Stimulated activated CD8-positive, alpha-beta memory T cell treated with anti-CD3 and anti-CD28 coated beads, Interleukin-4, amount 100 ng/mL, for 4 hours (primary cell): ENCODE measurements at places on chromosomes 1 and 21.
A peak's percentile ranks its signal among the peaks of the same experiment; 100 is the strongest.

- DNase-seq = no peak
These were observed 714.0 kb downstream of the RWDD3 start for GRCh38 chr1:95948023-95948422.

DNA sequence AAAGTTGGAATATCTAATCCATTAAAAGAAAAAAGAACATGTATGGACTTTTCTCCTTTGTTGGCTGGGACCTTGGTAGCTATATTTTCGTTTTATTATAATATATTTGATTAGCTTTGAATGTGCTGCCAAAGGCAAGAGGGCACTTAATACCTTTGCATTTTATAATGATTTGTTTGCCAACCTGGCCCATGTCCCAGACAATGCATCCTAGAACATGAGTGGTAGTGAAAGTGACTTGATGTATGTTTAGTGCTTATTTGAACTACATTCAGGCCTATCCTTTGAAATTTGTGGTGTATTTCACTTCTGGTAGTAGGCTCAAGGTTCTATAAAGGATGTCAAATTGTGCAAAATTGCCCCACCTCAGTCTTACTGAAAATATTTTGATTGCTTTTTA, 25.9 kb downstream of the CACHD1 start:
- DNase-seq = no peak

GRCh38 chr1:7322283-7322785, 448.8 kb upstream of the VAMP3 start:
- no peak for DNase-seq

- no peak for DNase-seq
These were observed 57.8 kb downstream of the SIK1 start for GRCh38 chr21:43369124-43369523.

DNA sequence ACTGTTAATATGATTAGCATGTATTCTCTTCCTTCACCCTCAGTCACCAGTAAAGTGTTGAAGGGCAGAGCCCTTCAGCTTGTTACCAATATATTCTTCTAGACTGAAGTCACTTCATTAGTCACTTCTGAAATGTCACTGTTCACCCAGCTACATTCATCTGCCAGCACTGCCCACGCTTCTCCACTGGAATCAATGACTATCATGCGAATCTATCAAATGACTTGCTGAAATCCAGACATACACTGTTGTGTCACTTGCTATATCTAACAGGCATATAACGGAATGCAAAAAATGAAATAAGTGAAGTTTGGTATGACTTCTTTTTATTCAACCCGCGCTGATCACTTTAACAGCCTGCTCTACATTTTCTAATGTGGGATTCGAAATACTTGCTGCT, 16.1 kb downstream of the FH start:
- DNase-seq = no peak

GRCh38 chr1:1631782-1632420, at the start of gene MMP23B:
Gene MMP23B (plus strand): TSS chr1:1632173. CDS start chr1:1632219, 46 bp downstream.
- DNase-seq = no peak

DNA sequence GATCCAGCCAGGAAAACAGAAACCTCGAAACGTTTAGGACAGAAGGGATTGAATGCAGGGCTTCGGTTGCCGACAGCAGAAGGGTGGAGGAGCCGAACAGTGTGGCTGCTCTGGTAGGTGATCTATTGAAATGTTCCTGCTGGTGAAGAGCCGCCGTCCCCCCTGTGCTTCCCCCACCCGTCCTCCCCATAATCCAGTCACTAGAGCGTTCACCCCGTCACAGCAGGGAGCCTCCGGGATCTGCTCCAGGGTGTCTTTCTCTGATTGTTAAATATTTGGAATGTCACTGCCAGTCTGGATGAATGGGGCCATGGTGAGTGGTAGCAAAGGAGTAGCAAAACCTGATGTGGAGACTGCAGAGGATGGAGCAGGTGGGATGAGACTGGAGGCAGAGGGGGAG, 255.1 kb upstream of the CSF3R start:
- DNase-seq = no peak

- no peak for DNase-seq
These were observed at the start of gene CACNA1E for GRCh38 chr1:181483285-181484195. Gene CACNA1E (plus strand): TSS chr1:181483517. CDS start chr1:181483745, 228 bp downstream.

DNA sequence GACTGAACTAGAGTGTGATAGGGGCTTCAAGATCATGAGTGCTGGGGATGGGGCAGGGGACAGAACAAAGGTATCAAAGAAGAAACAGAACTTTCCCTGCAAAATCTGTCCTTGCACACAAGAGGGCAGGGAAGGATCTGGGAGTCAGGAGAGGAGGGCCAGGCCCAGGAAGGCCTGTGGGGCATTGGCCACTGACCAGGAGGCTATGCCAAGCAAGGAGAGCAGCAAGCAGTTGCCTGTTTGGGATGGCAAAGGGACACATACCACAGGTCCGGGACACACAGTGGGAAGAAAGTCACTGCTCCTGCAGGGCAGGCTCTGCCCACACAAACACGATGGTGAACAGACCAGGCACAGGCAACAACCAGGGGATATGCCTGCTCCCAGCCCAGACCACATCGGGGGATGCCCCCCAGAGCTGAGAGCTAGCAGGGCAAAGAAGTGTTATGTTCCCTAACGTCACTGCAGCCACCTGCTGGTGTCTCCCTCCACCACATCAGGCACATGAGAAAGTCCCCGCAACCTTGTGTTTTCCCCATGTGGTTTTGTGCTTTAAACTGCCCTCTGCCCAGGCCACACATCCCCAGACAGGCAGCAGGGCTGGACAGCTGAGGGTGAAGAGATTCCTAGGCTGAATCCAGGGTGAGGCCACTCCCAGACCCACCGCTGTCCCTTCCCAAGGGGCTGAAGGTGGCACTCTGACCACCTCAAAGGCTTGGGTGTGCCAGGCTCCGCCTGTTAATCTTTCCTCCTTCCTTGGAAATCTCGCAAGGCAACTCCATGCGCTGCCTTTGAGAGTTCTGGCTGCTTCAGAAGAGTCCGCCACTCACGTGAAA, 53.6 kb downstream of the KIF21B start:
- no peak for DNase-seq

- DNase-seq = no peak
These were observed 481.7 kb upstream of the RUNX1 start for GRCh38 chr21:35530766-35531165.

DNA sequence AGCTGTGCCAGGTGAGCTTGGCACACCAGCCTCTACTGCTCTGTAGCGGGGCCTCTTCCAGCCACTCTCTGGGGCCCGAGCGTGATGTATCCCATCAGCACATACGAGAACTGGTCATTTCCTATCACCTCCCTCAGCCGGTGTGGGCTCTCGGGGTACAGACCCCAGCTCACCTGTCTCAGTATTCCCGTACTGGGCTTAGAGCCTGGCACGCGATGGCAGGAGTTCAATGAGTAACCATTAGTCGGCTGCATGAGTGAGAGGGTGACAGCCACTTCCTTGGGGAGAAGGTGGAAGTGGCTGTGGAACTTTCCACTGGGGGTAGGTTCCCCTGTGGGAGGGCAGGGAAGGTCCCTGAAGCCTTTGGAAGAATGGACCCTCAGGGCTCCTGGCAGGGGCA, 46.1 kb downstream of the ECE1 start:
- no peak for DNase-seq

DNA sequence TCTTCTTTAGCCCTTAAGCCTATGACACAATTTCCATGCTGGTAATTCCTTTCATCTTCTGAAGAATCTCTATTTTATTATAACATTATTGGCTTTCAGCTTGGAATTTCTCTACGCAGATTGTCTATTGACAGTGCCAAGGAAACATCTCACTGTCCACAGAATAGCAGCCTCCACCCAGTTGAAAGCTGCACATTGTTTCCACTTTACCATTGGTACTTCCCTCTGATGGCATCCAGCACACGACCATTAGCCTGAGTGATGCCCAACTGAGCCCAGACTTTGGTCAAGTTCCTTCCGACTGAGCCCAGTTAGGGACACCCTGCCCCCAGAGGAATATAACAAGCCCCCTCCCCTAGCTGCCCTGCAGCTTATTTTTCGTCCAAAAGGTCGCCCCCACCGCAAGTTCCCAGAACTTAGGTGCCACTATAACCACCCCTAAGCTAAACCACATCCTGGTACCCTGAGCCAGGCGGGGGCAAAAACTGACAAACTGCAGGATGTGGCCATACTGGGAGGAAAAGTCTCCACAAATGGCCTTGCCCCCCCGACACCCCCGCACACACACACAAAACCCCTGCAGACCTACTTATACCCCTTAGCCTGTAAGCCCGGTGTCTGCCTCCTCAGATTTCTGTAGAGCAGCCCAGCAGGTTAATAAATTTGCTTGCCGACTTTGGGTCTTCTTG, 13.2 kb downstream of the GBP5 start:
- peak; percentile 41 for DNase-seq

- DNase-seq = no peak
These were observed 415.9 kb upstream of the TMPRSS15 start for GRCh38 chr21:18819507-18819906.

- no peak for DNase-seq
These were observed 357.7 kb downstream of the PRDM2 start for GRCh38 chr1:14057640-14058039.

DNA sequence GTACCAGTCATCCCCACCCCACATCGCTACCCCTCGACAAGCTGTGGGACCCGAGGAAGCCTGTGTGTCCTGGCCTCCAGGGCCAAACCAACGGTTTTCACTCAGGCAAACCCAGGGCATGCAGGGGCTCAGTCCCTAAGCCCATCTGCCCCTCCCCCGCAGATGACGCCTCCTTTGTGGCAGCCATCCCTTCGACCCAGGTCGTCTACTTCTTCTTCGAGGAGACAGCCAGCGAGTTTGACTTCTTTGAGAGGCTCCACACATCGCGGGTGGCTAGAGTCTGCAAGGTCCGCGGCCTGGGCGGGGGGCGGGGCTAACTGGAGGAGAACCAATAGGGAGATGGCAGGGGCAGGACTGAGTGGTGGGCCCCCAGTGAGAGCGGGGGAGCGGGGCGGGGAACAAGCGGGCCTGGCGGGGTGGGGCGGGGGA, 7.4 kb downstream of the SEMA4A start:
- DNase-seq = peak; percentile 17

- DNase-seq = no peak
These were observed 688 bp downstream of the PRXL2B start for GRCh38 chr1:2587071-2587859.

GRCh38 chr1:180909462-180909976, 3.2 kb upstream of the KIAA1614 start:
- no peak for DNase-seq

DNA sequence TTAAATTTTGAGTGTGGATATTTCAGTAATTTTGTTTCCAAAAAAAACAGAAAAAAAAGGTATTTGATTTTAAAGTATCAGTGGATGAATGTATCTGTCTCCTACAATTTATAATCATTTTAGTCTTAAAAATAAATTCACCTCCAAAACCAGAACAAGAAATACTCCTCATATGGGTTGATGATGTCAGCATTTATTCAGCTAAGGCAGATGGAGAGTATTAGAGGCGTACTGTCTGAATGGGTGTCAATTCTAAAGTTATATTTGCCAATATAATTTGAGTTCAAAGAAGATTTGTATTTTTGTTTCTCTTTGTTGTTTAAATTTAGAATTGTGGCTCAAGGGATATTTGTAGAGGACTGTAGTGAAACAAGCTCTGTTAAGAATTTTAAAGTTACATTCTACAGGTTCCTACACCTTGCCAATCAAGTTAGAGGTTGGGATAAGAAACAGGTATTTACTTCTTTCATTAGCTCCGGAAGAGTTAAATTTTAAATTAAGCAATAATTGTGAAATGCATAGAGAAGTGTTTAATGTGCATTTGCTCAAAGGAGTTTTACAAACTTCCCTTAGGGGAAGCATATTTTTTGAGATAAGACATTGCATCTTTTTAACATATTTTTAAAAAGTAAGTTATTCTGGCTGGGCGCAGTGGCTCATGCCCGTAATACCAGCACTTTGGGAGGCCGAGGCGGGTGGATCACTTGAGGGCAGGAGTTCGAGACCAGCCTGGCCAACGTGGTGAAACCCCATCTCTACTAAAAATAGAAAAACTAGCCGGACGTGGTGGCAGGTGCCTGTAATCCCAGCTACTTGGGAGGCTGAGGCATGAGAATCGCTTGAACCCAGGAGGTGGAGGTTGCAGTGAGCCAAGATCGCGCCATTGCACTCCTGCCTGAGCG, 1.2 kb downstream of the PLA2G4A start:
- DNase-seq = no peak

DNA sequence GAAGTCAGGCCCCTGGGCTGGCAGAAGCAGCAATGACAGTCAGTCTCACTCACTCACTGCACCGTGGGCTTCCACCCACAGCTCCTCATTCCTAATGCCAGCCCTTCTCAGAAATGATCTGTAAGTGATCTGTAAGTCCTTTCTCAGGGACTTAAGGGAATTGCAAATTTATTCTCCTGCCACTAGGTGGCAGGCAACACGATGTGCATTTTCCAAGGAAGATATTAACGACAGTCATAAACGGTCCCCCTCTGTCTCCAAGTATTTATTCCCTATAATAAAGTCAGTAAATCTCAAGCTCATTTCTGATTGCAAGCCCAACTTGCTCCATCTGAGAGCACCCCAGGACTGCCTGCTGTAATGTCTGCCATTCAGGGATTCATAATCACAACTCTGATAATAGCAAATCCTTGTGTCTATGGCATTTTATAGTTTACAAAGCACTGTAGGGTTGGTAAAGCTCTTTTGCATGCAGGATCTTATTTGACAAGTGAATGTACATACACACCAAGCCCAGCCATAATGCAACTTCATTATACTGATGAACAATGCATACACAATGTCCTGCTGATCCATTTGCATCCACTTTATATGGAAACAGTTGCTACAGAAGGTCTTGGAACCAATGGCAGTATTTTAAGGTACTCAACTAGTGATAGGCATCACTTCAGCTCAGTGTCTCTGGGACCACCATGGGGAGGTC, 380.5 kb upstream of the CAMK1G start:
- no peak for DNase-seq

DNA sequence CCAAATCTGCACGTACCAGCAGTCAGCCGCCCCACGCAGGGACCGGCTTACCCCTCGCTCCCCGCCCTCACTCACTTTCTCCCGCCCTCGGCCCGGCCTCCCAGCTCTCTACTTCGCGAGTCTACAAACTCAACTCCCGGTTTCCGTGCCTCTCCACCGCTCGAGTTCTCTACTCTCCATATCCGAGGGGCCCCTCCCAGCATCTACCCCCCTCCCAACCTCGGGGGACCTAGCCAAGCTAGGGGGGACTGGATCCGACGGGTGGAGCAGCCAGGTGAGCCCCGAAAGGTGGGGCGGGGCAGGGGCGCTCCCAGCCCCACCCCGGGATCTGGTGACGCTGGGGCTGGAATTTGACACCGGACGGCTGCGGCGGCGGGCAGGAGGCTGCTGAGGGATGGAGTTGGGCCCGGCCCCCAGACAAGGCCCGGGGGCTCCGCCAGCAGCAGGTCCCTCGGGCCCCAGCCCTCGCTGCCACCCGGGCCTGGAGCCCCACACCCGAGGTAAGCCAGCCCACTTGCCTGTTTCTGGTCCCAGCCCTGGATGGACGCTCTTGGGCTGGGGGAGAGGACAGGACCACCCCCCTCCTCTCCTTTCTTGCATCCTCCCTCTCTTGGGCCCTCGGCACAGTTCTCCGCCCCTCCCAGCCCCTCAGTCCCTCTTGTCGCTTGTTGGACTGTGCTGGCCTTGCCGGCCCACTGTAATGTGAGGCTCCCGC, at the start of gene ARTN:
Gene ARTN (plus strand): TSS at position 416 of the 715 bp plus-strand sequence. CDS start 1,856 bp downstream, outside the sequence.
- no peak for DNase-seq

DNA sequence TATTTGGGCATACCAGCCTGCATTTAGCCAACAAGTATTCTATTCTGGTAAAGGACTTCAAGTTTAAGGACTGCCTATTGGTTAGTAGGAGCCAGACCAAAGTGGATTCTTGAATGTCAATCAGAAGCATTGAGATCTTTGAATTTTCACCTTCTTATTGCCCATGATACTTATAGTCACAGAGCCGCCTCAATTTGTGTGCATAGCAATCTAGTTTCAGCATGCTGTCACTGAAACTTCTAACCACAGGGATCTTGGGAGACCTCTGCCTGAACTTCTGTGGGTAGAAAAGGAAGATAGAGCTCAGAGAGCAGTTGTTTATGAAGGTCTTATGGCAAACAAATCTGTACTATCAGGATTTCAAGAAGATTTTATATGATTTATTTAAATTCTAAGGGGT, 501.4 kb upstream of the USP24 start:
- no peak for DNase-seq
